Activated CD4-positive, alpha-beta T cell treated with anti-CD3 and anti-CD28 coated beads, Interleukin-2, amount 50 U/mL, for 48 hours (primary cell): ENCODE measurements at places on chromosomes 1 and 21.
A peak's percentile ranks its signal among the peaks of the same experiment; 100 is the strongest.

DNA sequence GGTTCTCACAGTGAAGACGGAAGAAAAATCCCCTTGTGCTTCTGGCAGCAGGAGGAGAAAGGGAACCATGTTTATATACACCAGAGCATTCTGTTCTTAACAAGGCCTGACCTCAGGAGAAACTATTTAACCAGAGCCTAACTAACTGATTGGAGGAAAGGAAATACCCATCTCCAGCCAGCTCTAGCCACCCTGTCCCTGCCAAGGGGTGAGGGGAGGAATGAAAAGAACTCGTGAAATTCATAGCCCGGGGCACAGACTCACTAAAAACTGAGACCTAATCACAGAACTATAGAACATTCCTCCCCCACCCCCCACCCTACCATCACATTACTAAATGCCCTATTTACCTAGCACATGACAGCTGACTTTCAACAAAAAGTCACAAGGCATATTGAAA lies 65.0 kb downstream of the KCNH1 start:
- no peak for DNase-seq

GRCh38 chr1:5889901-5890300 lies 102.3 kb downstream of the NPHP4 start:
- DNase-seq, result no peak

GRCh38 chr21:38325731-38326420 lies 69.1 kb downstream of the KCNJ15 start:
- DNase-seq, result no peak

GRCh38 chr1:165635823-165636222 lies 4.8 kb downstream of the MGST3 start:
- DNase-seq, result no peak

DNA sequence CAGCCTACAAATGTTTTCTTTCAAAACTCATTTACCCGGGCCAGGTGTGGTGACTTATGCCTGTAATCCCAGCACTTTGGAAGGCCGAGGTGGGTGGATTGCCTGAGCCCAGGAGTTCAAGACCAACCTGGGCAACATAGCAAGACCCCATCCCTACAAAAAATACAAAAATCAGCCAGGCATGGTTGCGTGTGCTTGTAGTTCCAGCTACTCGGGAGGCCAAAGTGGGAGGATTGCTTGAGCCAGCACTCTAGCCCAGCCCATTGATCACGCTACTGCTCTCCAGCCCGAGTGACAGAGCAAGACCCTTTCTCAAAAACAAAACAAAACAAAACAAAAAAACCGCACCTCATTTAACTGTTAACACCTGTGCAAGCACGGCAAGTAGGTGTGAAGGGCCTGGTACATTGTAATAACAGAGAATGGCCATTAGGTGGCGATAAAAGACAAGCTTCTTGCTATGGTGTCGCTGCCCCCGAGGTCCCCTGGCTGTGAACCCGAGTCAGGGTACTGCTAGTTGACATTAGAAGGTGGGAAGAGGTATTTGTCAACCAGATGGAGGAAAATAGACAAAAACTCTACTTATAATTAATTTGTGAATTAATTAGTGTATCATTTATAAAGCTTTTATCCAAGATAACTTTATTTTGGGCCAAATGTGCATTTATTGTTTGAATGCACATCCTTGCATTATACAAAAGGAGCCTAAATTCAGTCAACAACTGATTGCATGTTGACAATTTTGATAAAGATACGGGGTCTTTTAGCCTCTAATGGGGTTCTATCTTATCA lies 66.5 kb downstream of the SH3BGR start:
- DNase-seq, result peak; percentile 40

DNA sequence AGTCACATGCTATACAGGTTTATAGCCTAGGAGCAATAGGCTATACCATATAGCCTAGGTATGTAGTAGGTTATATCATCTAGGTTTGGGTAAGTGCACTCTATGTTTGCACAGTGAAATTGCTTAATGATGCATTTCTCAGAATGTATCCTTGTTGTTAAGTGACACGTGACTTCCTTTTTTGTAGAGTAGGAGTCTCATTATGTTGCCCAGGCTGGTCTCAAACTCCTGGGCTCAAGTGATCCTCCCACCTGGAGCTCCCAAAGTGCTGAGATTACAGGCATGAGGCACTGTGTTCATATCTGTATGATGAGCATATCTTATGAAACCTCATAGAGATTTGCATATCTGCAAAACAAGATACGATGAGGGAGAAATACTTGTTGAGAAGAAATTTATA lies 13.8 kb upstream of the ABCB10 start:
- DNase-seq, result no peak

GRCh38 chr1:12556368-12556930 lies 61.6 kb downstream of the DHRS3 start:
- DNase-seq, result no peak

DNA sequence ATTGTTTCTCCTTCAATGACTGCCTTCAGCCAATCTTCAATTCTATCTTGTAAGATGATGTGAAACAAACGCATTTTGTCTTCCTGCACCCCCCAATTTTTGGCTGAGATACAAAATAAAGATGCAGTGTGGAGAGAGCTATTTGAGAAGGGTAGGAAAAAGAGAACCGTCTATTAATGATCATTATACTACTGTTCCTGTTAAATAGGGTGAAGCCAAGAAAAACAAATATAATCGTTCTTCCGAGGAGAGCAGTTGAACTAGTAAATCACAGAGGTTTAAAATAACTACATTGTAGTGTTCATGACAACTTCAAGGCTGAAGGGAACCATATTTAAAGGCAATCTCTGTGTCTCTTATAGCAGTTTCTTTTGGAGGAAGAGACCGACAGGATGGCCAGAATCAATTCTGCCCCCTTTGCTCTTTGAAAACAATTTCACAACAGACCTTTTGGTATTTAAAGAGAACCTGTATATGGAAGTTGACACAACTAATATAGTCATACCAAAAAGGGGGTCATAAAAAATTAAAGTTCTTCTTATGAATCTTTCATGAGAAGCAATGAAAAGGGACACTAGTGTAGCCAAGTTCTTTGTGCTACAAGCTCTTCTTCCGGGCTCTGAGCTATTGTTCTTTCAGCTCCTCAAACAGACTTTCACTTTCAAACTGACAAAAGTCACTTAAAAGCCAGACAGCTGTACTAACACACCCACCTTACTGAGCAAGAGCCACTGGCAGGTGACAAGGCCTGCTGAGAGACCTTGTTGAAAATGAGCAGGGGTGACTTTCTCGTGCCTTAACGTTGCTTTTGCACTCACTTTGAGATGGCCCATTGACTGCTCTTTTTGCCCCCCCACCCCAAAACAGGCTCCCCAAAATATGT lies 30.9 kb downstream of the PROX1 start:
- DNase-seq, result no peak

GRCh38 chr1:239805851-239806772 lies 285.6 kb upstream of the FMN2 start:
- no peak for DNase-seq

DNA sequence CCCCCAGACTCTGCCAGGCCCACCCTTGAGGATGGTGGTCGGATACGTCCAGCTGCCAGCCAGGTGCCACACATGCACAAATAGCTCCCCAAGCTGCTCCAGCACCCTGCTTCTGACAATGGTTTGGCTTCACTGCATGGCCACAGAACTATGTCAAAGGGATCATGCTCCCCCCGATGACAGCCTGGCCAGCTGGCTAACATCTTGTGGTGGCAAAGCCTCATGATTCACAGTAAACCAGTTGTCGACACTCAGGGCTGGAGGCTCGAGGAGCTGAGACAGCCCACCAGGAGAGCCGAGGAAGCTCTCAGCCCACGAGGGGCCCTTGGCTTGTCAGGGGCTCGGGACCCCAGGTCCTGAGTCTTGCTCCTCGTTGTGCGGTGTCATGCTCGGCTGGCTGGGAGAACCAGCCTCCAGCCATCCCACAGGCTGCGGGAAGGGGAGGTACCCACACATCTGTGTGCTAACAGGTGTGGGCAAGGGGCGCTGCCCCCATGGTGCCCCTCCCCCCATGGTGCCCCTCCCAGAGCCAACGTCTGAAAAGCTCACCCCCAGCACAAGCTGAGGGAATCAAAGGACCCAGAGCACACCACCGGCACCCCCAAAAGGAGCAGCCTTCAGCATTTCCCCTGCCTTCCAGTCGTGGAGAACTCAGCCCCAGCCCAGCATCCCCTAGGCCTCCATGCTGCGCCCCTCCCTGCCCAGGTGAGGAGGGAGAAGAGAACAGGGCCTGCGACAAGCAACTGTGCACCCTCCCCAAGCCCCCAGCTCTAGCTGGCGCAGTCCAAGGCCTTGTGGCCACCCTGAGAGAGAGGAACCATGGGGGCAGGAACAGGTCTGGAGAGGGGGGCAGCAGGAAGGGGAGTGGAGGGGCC lies 41.2 kb downstream of the KIF21B start:
- DNase-seq, result no peak

- peak; percentile 48 for DNase-seq
Observed at GRCh38 chr1:92476071-92476631, 10.6 kb downstream of the GFI1 start.

DNA sequence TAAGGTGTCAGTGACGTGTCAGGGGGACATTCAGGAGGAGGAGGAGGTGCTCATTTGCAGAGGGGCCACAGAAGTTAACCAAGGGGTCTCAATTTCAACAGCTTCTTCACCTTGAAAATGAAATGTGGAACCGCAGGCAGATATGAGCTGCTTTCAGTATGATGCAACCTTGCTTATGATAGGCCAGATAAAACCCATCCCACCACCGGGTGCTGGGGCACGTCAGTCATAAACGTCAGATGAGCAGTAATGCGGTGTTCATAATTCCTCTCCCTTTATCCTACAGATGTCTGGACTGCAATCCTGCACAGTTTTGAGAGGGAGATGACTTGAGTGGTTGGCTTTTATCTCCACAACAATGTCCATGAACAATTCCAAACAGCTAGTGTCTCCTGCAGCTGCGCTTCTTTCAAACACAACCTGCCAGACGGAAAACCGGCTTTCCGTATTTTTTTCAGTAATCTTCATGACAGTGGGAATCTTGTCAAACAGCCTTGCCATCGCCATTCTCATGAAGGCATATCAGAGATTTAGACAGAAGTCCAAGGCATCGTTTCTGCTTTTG lies 1.7 kb downstream of the PTGFR start:
- no peak for DNase-seq

GRCh38 chr1:94205639-94206038 lies 31.7 kb downstream of the ARHGAP29 start:
- DNase-seq, result no peak

- DNase-seq, result no peak
Observed at GRCh38 chr1:96710708-96711477, 10.7 kb upstream of the PTBP2 start.

DNA sequence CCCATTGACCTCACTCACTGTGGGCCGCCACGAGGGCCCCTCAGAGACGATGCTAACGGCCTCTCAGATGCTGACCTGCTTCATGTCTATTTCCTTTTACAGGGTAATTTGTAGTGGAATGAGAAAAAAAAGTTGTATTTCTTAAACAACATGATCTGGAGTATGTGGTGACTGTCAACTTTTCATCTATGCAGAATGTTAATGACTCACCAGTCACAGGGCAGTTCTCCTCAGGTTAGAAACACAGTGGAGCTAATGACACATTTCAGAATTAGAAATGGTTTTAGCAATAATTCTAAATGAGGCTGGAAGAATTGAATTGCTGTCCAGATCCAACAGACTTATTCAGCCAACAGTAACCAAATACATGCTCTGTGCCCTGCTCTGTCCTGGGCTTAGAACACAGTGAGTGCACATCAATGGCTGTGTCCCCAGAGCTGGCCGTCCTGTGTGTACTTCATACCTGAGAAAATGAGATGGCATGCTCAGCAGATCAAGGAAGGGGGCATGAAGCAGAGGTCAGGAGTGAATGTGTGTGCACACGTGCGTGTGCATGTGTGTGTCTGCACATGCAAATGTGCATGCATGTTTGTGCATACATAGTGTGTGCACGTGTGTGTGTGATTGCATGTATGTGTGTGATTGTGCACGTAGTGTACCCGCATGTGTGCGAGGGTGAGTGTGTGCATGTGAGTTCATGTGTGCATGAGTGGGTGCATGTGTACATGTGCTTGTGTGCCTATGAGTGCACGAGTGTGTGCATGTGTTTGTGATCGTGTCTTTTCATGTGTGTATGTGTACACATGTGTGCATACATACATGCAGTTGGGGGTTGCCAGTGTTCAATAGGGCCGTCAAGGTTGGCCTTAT lies 145.3 kb downstream of the PCBP3 start:
- DNase-seq, result no peak

GRCh38 chr1:187045371-187045770 lies 216.6 kb downstream of the PLA2G4A start:
- DNase-seq, result no peak

DNA sequence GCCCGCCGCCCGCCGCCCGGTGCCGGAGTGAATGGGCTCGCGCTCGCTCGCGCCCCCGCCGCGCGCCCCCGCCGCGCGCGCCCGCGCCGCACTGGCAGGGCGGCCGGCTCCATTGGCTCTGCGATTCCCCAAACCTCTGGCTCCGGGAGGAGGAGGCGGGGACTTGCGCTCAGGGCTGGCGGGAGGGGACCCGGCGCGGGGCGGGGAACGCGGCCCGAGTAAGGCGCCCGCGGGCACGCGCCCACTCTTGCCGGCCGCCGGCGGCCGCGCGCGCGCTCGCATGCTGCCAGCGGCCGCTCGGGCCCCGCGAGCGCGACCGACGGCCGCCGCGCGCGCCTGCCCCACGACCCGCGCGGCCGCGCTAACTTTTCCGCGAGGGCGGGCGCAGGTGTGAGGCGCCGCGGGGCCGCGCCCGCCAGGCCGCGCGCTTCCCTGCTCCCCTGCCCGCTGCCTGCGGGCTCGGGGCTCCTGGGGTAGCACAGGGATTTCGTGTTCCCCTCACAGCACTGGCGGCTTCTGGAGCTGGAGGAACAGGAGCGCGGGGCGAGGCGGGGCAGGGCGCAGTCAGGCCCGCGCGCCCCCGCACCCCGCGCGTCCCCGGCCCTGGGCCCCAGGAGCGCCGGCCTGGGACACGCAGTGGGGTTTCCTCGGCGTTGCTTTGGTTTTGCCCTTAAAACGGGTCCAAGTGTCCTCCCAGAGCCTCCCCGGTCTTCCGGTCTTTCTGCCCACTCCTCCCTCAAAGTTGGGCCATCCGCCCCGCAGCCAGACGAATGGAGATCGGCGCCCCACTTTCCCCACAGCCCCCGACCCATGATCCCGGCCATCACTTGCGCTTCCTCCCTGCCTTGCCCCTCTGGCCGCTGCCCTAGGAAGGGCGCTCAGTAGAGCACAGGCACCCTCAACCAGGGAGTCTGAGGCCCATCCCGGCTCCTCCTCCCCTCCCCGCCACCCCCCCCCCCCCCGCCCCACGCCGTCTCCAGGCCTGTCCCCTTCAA lies 101.5 kb downstream of the CASZ1 start:
- peak; percentile 73 for DNase-seq

DNA sequence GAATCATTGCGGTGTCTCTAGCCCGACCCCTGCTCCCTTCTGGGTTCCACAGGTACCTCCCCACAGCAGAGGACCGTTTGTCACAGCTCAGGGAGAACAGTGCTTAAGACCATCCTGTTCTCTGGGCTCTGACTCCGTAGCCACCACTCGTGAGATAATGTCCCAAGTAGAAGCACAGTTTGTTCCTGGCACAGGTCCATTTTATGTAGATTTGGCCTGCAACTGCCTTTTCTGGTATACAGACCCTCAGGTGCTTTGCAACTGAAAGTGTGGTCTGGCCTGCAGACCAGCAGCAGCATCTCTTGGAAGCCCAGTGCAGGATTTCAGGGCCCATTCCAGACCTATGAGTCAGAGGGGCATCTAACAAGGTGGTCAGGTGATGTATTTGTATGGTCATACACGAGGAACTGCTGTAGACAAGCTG lies 28.4 kb upstream of the TMEM125 start:
- no peak for DNase-seq
